ENCODE measurements at places on chromosomes 16 and 17. TPM values are rescaled to one million over a fixed set of nuclear protein-coding genes. Genes with fewer than 3 reads are reported as not detected.

OR1G1 gene
- polyA plus RNA-seq = not detected

NGFR gene
- 5.6 TPM for polyA plus RNA-seq

TERB1 gene
- not detected for polyA plus RNA-seq

EFCAB13 gene
- polyA plus RNA-seq = 1.8 TPM

CCDC102A gene
- 2.6 TPM for polyA plus RNA-seq

PTX4 gene
- not detected for polyA plus RNA-seq

HID1 gene
- 2.7 TPM for polyA plus RNA-seq

RBFOX1 gene
- polyA plus RNA-seq = 0.16 TPM

KRTAP9-4 gene
- not detected for polyA plus RNA-seq

ITGAX gene
- 1.1 TPM for polyA plus RNA-seq

USP22 gene
- polyA plus RNA-seq = 29.9 TPM

TBC1D3H gene
- not detected for polyA plus RNA-seq

ZG16B gene
- 0.77 TPM for polyA plus RNA-seq

DBNDD1 gene
- 17.9 TPM for polyA plus RNA-seq

SP6 gene
- polyA plus RNA-seq = 6.1 TPM

TMEM88 gene
- polyA plus RNA-seq = 8.7 TPM

MT1G gene
- polyA plus RNA-seq = 459 TPM

JUP gene
- 752 TPM for polyA plus RNA-seq

TAT gene
- not detected for polyA plus RNA-seq

RHBDL3 gene
- 0.29 TPM for polyA plus RNA-seq

NEK8 gene
- polyA plus RNA-seq = 2.6 TPM

SLC5A11 gene
- polyA plus RNA-seq = 0.01 TPM

ADAP2 gene
- 2.4 TPM for polyA plus RNA-seq

ABCC11 gene
- 0.08 TPM for polyA plus RNA-seq

KSR1 gene
- polyA plus RNA-seq = 35.3 TPM

GALR2 gene
- polyA plus RNA-seq = 0.53 TPM

HELZ gene
- 3.9 TPM for polyA plus RNA-seq

CBX2 gene
- polyA plus RNA-seq = 2.1 TPM
